ENCODE measurements at places on chromosomes 4 and X. TPM values are rescaled to one million over a fixed set of nuclear protein-coding genes. Genes with fewer than 3 reads are reported as not detected.

- no peak for DNase-seq
These were observed 34.5 kb upstream of the ALG13 start for GRCh38 chrX:111646515-111646914.

DNA sequence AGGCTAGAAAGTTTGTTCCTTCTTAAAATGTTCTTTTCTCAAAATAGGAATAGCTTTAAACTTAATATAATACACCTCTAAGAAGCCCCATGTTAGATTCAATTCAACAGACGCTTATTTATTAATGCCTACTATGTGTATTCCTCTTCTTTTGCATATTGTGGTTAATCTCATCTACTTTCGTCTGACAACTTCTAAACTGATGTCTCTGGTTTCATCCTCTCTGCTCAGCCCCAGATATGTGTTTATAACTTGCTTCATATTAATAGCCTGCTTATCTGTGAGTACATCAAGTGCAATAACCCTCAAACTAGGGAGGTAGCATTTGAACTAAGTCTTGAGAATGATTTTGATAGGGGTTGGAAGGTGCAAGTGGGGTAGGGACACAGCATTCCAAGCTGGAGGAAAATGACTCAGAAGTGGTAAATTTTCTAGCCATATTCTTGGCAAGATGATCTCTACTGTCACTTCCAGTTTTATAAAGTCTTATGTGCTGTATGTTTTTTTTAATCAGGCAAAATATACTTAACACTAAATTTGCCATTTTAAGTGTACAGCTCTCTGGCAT, 37.0 kb downstream of the STK26 start:
- DNase-seq: no peak

- DNase-seq: no peak
These were observed 33.1 kb downstream of the MAOB start for GRCh38 chrX:43849173-43849572.

DNA sequence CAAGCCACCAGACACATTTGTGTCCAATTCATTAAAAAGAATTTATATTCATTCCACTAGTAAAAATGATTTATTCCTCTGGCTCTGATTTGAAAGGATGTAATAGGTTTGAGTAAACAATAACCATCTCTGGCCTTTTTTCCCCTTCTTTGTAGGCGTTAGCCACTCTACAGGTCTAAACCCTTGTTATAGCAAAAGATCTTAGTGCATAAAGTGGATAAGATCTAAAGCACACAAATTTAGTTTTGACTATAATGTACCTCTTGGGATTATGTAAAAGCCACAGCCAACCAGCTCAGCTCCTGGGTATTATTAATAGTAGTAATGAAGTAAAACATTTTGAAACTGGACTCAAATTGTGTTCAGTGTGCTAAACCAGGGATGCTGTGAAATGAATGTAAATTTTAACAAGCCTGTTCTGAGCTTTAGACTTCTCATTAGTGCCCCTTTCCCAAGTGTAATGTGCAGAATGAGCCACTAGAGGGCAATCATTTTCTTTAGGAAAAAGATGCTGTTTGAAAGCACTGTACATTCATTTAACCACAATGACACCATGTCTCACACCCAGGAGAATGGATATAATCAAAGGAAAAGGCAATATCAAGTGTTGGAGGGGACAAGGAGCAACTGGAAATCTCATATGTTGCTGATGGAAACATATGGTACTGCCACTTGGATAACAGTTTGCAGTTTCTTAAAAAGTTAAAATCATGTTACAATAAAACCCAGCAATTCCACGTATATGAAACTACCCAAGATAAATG, 69.7 kb downstream of the KLHL8 start:
- no peak for DNase-seq

DNA sequence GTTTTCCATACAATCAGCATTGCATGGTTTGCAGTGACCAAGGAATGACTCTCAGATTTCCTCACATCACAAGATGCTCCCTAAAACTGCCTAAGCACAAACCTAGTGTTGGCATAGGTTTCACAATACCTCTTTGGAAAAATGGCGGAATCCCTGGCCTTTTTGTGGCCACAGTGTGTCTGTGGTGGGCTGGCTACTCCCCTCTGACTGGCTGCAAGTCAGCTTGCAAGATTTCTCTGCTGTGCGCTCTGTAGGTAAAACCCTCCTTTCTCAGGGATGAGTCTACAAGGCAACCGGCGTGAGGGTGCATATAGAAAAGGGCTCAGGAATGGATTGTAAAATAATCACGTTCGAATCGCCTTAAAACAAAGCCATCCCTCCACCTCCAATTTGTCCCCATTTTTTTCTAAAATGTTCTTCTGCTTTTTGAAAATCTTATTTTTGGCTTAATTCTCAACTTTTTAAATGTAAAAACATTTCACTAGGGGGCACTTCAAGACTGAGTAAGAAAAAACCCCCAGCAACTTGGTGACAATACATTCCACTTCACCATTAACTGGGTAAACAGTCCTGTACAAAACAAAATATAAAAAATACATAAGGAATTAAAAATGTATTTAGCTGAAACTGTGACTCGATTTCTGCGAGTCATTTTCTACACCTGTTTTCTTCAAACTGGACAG, 235.6 kb downstream of the STIM2 start:
- DNase-seq: no peak

Gene ZNF711
- 1.0 TPM for polyA plus RNA-seq

All from aorta (tissue), 5 donors.